Caco-2 (cell line): ENCODE measurements at places on chromosomes 5 and 9. TPM values are rescaled to one million over a fixed set of nuclear protein-coding genes. Genes with fewer than 3 reads are reported as not detected.

DNA sequence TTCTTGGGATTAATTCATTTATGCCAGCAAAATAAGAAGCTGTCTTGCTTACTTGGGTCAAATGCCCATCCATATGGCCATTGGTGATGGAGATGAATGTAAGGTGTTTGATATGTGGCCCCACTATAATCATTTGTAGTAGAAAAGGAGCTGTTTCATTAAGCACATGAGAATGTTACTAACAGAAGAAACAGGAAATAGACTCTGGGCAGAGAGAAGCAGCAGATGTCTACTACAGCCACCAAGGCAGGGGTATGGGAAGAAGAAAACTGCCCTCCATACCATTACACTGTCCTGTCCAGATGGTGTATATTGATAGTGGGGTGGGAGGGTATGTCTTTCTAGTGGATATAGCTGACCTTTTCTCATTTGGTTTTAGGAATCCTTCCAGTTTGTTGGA is 386.6 kb upstream of the CLINT1 start:
- no peak for DNase-seq
- H3K4me1 ChIP-seq: no peaks in the 10 kb centered on the region
- no peak overlapping the region for H3K27ac ChIP-seq
- H3K4me3 ChIP-seq: no peak overlapping the region
- no peaks in the 10 kb centered on the region for H3K36me3 ChIP-seq

Gene PCDHA1
- total RNA-seq: 0.07 TPM in 1 of 2 replicates, not detected in the other

Gene GRXCR2
- 0.16 TPM in 1 of 2 replicates, not detected in the other for total RNA-seq

DNA sequence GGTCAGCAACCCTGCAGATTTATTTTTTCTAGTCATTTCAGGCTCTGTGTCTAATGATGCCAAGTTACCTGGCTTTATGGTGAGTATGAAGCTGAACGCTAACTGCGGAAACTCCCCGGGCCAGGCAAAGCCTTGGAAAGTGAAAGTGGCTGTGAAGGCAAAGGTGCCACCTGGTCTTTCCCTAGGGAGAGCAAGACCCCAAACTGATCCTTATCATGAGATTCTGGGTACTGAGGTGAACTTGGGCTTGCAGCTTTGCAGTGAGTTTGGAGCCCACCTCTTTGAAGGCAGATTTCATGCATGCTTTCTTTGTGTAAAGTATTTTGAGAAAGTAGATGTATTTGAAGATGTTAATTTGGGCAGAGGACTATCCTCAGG is 63.3 kb downstream of the CARTPT start:
- H3K27ac ChIP-seq: no peak overlapping the region
- no peaks in the 10 kb centered on the region for H3K4me1 ChIP-seq
- H3K4me3 ChIP-seq: no peak overlapping the region

DNA sequence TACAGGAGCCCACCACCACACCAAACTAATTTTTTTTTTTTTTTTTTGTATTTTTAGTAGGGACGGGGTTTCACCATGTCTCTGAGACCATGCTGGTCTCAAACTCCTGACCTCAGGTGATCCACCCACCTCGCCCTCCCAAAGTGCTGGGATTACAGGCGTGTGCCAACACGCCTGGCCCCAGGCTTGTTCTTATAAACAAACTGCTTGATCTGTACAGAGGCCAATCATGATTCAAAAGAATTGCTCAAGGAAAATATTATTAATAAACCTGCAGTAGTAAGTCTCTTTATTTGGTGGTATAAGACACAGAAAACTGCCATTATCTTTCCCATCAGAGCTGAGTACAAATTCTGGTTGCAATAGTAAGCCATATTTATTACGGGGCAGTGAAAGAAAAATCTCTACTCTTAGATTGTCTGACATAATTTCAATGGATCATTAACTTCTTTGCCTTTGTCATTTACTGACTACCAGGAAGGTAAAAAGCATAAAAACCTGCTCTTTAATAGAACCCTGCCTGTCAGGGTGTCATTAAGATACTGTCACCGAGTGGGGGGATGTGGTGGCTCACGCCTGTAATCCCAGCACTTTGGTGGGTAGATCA is 33.3 kb downstream of the RASEF start:
- H3K36me3 ChIP-seq: no peaks in the 10 kb centered on the region
- H3K4me1 ChIP-seq: no peaks in the 10 kb centered on the region
- no peak overlapping the region for H3K27ac ChIP-seq
- no peaks in the 10 kb centered on the region for H3K27me3 ChIP-seq
- H3K4me3 ChIP-seq: no peak overlapping the region

Gene AJM1
- total RNA-seq: 3.6 and 4.2 TPM in 2 replicates

DNA sequence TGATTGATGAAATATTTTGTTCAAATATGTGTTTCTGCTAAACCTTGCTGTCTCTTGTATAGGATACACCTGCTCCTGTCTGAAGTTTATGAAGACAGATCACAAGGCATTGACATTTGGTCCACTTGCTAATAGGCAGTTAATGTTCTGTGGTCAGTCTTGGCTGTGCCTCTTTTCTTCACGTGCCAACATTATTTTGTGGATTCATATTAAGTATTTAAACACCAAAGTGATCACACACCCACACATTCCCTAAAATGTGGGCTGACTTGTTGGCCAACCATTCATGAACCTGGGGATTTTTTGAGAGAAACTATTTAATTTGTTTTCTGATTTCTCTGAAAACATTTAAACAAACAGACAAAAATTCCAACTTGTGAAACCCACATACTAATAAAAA is 33.7 kb downstream of the ZNF462 start:
- peaks cover 36% of the 10 kb centered on the region for H3K4me1 ChIP-seq
- H3K36me3 ChIP-seq: no peaks in the 10 kb centered on the region
- H3K4me3 ChIP-seq: no peak overlapping the region
- H3K27me3 ChIP-seq: no peaks in the 10 kb centered on the region
- H3K27ac ChIP-seq: no peak overlapping the region

Gene FBP1
- 1.8 and 2.3 TPM in 2 replicates for total RNA-seq

- no peaks in the 10 kb centered on the region for H3K36me3 ChIP-seq
- no peaks in the 10 kb centered on the region for H3K27me3 ChIP-seq
- no peak for DNase-seq
- H3K4me1 ChIP-seq: no peaks in the 10 kb centered on the region
- no peak overlapping the region for H3K27ac ChIP-seq
- no peak overlapping the region for H3K4me3 ChIP-seq
Measured at GRCh38 chr9:107983181-107983603, 493.6 kb upstream of the KLF4 start.

Gene PCDHGA7
- 0.09 and 0.43 TPM in 2 replicates for total RNA-seq

DNA sequence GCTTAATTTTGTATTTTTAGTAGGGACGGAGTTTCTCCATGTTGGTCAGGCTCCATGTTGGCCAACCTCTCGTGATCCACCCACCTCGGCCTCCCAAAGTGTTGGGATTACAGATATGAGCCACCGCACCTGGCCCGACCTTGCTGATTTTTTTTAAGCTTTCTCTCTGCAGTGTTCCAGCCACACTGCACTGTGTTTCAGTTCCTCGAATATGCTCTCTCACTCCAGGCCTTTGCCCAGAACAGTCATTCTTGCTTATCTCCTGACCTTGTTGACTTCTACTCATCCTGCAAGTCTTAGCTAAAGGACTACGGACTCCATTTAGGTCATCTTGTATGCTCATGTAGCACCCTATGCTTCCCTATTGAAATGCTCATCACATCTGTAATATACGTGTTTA is 3.3 kb downstream of the SNAPC3 start:
- H3K27me3 ChIP-seq: no peaks in the 10 kb centered on the region
- H3K4me1 ChIP-seq: peaks cover 11% of the 10 kb centered on the region
- H3K36me3 ChIP-seq: no peaks in the 10 kb centered on the region
- DNase-seq: no peak

GRCh38 chr9:129414993-129415941 is 205.6 kb downstream of the C9orf50 start:
- DNase-seq: no peak
- peaks cover 46% of the 10 kb centered on the region for H3K4me1 ChIP-seq
- peak overlapping the region; percentile 95 for H3K27ac ChIP-seq
- no peaks in the 10 kb centered on the region for H3K27me3 ChIP-seq
- H3K36me3 ChIP-seq: no peaks in the 10 kb centered on the region
- 0 out of 2 replicates have a peak overlapping the region, but pooled peaks have one; percentile 3 for H3K4me3 ChIP-seq

Gene KYAT1
- total RNA-seq: 6.9 and 7.8 TPM in 2 replicates
